ENCODE measurements at places on chromosomes 6 and 20. TPM values are rescaled to one million over a fixed set of nuclear protein-coding genes. Genes with fewer than 3 reads are reported as not detected.
A peak's percentile ranks its signal among the peaks of the same experiment; 100 is the strongest.

- peaks cover 5% of the 10 kb centered on the region for H3K4me1 ChIP-seq
- no peak for DNase-seq
- no peaks in the 10 kb centered on the region for H3K36me3 ChIP-seq
- H3K4me3 ChIP-seq, result no peak overlapping the region
- H3K27me3 ChIP-seq, result no peaks in the 10 kb centered on the region
Measured at GRCh38 chr6:16432075-16433032, 194.0 kb downstream of the GMPR start.

The KCNQ2 gene
- total RNA-seq, result not detected

The LINC00237 gene
- not detected for total RNA-seq

GRCh38 chr20:60420676-60421229 lies 462.5 kb downstream of the CDH26 start:
- H3K27ac ChIP-seq, result no peak overlapping the region
- no peak for DNase-seq
- H3K27me3 ChIP-seq, result no peaks in the 10 kb centered on the region

DNA sequence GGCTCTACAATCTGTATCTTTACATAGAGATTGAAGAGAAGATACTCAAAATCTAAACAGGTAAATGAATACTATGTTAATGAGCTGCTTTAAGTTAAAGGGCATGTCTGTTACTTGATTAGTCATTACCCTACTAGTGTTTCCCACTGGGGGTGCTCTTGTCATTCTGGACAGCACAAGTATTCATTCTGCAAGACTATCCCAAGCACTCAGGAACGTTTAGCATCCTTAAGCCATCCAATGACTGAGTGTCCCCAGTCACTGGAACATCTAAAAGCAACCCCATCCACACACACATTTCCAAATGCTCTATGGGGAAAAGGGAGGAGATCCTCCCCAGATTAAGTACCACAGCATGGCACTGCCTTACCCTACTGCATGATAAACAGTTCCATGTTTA lies 25.7 kb downstream of the EZR start:
- no peak for DNase-seq
- peaks cover 7% of the 10 kb centered on the region for H3K4me1 ChIP-seq
- H3K4me3 ChIP-seq, result no peak overlapping the region
- H3K27ac ChIP-seq, result no peak overlapping the region
- no peaks in the 10 kb centered on the region for H3K27me3 ChIP-seq

- no peaks in the 10 kb centered on the region for H3K4me1 ChIP-seq
- no peak overlapping the region for H3K4me3 ChIP-seq
- H3K36me3 ChIP-seq, result no peaks in the 10 kb centered on the region
- H3K27ac ChIP-seq, result no peak overlapping the region
Measured at GRCh38 chr20:36298795-36299339, 7.3 kb upstream of the DLGAP4 start.

DNA sequence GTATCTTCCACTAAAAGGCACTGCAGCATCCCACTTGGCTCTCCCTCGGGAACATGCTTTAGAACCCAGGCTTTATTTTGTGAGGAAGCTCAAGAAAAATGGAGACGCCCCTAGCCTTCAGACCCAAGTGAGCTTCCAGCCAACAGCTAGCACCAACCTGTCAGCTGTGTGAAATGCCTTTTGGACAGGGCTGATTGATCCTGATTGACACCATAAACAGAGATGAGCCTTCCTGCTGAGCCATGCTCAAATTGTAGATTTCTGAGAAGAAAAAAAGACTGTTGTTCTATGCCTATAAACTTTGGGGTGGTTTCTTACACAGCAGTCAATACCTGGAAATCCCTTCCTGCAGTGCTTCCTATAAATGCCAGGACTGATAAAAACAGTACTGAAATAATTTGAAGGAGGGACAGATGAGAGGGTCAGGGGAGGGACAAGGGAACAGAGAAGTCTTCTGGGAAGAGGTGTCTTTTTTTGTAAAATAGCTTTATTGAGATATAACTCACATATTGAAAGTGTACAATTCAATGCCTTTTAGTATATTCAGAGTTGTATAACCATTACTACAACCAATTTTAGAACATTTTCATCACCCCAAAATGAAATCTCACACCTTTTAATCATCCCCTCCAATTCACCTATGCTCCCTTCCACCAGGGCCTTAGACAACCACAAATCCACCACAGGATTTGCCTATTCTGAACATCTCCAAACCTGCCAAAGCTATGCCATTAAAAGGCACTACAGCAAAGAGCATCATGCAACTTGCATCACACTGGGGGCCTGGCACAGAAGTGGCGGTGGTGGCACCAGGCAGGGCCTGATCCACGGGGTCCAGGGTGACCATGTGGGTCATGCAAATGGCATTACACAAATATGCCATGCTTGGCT lies 2.7 kb upstream of the STK4 start:
- no peaks in the 10 kb centered on the region for H3K36me3 ChIP-seq
- no peak overlapping the region for H3K4me3 ChIP-seq
- H3K27me3 ChIP-seq, result no peaks in the 10 kb centered on the region

DNA sequence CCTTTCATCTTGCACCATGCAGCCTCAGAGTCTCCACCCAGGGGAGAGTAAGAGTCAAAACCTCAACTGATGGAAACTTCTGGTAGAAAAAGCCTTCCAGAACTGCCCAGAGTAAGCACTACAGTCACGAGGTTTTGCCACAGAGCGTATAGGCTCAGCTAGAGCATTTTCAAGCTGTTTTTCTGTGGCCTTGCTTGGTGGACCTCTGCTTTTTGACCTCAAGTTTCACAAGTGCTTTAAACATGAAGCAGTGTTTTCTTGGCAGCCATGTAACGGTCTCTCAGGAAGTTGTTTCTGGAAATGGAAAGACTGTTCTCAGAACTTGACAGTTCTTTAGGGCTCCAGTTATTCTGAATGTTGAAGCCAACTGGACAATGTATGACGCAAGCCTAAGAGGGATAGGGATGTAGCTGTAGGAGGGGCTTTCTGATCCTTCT lies 146.5 kb downstream of the ZDHHC14 start:
- H3K27ac ChIP-seq, result no peak overlapping the region
- no peaks in the 10 kb centered on the region for H3K27me3 ChIP-seq
- H3K4me3 ChIP-seq, result no peak overlapping the region
- no peak for DNase-seq
- H3K4me1 ChIP-seq, result peaks cover 2% of the 10 kb centered on the region
- H3K36me3 ChIP-seq, result no peaks in the 10 kb centered on the region

DNA sequence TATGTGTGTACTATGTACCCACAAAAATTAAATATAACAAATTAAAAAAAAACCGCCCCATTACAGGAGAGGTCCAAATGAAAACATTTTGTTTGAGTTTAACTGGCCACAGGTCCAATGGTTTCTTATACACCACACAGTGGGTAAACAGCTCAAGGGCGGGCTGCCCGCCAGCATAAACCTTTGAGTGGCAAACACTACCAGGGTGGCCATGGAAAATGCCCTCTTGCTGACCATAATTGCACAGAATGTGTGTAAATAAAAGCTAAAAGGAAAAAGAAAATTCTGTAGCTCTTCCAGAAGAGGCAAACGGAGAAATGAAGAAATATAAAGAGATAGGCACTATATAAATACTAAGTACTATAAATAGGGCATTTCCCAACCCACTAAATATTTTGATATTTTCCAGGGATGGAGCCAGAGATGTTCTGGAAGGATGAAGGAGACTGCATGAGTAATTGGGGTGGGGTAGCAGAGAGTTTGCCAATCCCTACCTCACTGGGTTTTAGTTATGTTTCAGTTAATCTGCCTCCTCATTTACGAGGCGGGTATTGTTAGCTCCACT lies 1.1 kb upstream of the CDC5L start:
- DNase-seq, result peak; percentile 45
- H3K27me3 ChIP-seq, result no peaks in the 10 kb centered on the region
- no peaks in the 10 kb centered on the region for H3K36me3 ChIP-seq
- peaks cover 3% of the 10 kb centered on the region for H3K4me1 ChIP-seq
- H3K27ac ChIP-seq, result peak overlapping the region; percentile 98
- H3K4me3 ChIP-seq, result peak overlapping the region; percentile 91
